EL (cell line): ENCODE measurements at places on chromosomes 3 and 15.

- DNase-seq = no peak
Observed at GRCh38 chr3:193910310-193910709, 225.6 kb upstream of the HES1 start.

DNA sequence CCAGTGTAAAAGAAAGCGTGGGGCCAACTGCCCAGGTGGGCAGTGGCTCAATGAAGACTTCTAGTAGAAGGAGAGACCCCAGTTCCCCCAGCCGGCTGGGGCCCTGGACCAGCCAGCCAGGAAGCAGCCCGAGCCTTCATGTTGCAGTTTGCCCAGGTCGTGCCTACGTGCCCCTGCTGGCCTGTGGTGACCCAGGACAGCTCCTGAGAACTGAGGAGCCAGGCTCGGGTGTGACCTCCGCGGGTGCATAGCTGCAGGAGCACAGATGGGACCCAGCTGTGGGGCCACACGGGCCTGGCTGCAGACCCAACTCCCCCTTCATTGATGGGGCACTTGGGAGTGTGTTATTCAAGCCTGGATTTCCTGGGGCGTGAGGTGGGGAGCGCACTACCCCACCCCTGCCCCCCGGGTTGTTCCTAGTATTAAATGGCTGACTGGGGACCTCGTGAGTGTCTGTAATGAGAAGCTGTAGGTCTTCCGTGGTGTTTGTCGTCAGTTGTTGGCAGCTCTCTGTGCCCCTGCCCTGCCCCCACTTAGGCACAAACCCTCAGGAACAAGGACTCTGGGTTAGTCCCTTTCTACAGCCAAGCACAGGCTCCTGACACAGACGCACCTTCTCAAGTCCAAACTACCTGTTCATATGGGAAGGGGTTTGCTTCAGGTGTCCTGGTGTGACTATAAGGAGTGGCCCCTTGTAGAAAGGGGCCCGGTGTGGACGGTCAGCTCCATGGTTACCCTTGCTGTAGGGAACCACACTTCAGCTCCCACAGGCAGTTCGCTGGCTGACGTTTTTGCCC, 39.1 kb downstream of the IDH2 start:
- DNase-seq = no peak

DNA sequence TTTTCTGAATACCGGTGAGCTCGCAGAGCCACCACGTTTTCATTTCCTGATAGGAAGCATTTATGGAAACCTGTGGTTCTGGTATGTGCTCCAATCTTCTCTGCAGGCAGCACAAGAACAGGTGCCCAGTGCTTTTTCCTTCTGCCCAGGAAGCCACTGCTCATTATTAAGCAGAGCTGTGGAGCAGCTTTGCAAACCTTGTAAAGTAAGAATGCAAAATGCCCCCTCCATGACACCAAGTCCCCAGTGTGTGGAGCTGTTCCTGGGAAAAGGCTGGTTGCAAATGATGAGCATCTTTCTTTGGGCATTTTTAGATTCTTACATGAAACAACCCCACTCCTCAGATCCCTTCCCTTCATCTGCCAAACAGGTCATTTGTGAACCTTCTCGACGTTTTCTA, 65.7 kb upstream of the MRPL3 start:
- DNase-seq = no peak

DNA sequence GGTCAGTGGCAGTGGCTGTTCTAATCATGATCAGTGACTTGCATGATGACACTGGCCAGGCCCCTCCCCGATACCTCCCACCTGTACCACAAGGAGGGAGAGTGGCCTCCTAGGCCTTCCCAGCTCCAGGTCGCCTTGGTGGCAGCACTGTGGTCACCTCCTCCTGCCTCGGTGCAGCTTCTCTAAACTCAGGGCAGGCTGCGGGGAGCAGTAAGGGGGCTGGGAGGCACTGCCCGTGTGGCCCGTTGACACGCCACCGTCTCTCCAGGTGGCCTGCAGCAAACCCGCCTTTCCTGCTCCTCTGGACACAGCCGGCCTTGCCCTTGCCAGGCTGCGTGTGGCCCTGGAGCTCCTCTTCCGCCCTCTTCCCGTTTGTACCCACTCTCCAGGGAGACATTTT, 184.1 kb downstream of the XXYLT1 start:
- no peak for DNase-seq

DNA sequence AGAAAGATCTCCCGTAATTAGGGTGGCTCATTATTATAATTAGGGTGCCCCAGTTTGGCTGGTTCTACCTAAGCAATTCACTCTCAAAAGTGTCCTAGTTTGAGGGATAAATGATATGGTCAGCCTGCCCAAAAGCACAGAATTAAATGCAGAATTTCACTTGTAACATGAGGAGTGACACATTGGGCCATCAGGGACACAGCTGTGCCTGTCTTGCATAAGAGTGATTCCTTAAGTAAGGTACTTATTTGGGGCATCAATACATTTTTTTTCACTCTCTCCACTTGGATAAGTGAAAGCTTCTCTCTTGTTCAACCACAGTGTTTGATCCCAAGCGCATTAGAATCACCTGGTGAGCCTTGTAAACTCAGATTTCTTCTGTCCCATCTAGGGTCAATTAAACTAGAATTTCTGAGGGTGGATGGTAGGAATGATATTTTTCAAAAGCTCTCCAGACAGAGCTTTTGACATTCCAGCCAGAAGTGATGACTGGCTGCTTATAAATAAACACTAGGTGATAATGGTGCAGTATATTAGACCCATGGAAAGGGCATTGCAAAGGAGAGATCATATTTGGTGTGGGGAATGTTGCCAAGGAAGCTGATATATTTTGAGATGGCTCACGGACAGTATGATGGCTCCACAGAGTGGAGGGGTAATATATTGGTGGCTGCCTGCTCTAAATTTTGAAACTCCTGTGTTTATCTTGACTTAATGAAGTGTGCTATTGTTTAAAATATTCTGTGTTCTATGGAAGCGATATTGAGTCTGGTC, 458.1 kb upstream of the RASGRP1 start:
- no peak for DNase-seq

DNA sequence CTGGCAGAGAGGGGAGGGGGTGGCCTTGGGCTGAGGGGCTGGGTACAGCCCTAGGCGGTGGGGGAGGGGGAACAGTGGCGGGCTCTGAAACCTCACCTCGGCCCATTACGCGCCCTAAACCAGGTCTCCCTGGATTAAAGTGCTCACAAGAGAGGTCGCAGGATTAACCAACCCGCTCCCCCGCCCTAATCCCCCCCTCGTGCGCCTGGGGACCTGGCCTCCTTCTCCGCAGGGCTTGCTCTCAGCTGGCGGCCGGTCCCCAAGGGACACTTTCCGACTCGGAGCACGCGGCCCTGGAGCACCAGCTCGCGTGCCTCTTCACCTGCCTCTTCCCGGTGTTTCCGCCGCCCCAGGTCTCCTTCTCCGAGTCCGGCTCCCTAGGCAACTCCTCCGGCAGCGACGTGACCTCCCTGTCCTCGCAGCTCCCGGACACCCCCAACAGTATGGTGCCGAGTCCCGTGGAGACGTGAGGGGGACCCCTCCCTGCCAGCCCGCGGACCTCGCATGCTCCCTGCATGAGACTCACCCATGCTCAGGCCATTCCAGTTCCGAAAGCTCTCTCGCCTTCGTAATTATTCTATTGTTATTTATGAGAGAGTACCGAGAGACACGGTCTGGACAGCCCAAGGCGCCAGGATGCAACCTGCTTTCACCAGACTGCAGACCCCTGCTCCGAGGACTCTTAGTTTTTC, 4.9 kb downstream of the ISL2 start:
- no peak for DNase-seq

- no peak for DNase-seq
Observed at GRCh38 chr3:170044795-170045244, 7.0 kb downstream of the GPR160 start.

- peak; percentile 57 for DNase-seq
Observed at GRCh38 chr3:107992976-107993684, 97.7 kb downstream of the CD47 start.

- peak; percentile 40 for DNase-seq
Observed at GRCh38 chr3:100637197-100637631, 27.8 kb downstream of the ADGRG7 start.

GRCh38 chr15:90691369-90691768, 25.8 kb upstream of the BLM start:
- no peak for DNase-seq

DNA sequence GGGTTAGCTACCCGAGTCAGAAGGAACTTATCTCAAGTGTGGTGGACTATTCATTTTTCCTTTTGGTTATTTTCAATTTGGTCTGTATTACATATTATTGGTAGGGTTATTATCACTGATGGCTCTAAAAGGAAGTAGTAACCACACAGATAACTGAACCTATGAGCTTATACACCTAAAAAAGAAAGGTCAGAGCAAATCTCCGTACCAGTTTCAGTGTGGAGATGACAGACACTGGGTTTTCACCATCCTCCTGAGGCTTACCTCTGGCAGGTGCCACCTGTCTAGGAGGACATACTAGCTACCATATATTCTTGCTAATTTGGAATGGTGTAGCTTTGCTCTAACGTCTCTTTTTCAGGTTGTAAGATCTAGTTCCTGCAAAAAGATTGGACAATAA, 10.2 kb downstream of the GAP43 start:
- DNase-seq = no peak

- no peak for DNase-seq
Observed at GRCh38 chr15:85825719-85826118, 31.0 kb upstream of the KLHL25 start.

DNA sequence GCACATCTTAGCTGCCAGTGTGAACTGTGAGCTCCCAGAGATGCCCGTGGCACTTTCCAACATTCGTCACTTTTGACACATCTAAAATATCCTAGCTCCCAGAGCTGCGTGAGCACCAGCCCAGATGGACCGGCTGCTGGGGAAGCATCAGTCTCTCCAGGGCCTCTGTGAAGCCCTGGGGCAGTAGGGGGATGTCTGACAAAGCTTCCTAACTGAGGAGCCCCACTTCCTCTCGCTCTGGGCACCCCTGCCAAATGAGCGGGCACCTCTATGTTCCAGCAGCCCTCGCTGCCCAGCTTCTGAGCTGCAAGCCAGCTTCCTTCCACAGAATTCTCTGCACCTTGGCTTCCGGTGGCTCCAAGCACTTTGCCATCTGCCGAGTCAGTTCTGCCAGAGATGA, 91.1 kb downstream of the LIPC start:
- no peak for DNase-seq

GRCh38 chr3:128107834-128108233, 15.8 kb downstream of the RUVBL1 start:
- no peak for DNase-seq

DNA sequence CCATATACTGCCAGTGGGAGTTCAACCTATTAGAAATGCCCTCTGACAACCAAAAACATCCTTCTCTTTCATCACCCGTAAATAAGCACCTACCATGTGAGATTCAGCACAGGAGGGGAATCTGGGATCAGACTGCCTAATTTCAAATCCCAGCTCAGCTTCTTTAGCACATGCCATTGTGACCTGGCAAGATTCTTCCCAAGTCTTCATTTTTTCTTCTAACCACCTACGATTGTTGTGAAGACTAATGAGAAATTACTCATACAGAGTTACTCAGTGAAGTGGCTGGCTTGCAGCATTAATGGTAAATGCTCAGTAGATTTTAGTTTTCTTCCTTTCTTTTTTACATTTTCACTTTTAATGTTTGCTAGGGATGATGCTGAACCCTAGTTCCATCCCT, 176.7 kb downstream of the PDZRN3 start:
- DNase-seq = no peak

DNA sequence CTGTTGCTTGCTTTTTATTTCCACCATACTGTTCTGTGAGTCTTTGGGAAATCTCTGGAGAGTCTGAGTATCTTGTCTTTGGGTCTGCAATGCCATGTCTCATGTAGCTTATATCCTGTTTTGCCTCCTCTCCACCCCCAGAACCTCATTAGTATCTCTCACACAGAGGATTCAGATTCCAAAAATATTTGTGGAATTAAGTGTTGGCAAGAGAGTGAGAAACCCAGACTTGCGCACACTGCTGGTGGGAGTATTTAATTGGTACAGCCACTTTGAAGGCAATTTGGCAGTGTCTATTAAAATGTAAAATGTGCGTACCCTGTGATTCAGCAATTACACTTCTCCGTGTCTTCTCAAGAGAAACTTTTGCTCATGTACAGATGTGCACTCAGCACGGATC, 68.6 kb downstream of the ZNF621 start:
- peak; percentile 6 for DNase-seq

DNA sequence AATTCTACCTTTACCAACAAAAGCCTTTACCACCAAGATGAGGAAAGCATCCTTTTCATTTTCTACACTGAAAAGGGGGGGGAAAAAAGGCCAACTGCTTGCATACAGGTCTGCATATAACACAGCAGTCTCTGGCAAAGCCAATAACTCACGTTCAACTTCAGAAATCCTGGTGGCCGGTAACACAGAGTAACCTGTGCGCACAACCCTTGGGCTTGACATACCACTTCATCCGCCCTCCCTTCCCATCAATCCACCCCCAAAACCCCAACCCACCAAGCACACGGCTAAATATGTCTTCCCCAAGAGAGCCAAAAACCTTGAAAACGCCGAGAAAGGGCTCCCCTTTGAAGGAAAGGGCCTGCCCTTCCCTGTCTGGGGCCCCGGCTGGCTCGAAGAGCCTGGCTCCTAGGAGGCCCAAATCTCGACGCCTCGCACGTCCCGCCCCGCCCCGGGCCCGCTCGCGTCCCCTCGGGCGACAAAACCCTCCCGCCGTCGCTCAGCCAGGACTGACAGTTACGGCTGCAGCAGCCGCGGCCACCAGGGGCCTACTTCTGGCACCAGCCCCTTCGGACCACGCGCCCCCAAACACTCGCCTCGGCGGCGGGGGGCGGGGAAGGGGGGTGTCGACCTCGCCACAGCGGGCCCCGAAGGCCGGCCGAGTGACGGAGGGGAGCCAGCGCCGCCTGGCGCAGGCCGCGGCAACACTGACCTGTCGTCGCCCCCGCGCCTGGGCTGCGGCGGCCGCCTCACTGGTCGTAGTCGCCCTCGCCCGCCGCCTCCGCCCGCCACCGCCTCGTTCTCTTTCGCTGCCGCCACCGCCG, 835 bp downstream of the UBE3A start:
- peak; percentile 54 for DNase-seq

DNA sequence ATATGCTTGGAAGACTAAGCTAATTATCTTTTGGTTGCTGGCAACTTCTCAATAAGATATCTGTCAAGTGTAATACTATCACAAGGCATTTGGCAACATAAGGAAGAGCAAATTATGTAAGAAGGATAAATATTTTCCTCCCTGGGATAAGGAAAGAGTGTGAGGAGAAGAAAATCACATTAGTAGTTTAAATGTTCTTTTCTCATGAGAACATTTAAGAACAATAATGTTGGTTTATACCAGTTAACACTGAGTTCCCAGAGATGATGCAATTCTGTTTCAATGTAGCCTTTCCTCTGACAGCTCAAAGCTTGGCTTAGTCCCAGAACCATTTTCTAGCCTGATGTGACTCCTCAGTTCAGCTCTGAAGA, 66.1 kb upstream of the NPHP3 start:
- DNase-seq = peak; percentile 79

DNA sequence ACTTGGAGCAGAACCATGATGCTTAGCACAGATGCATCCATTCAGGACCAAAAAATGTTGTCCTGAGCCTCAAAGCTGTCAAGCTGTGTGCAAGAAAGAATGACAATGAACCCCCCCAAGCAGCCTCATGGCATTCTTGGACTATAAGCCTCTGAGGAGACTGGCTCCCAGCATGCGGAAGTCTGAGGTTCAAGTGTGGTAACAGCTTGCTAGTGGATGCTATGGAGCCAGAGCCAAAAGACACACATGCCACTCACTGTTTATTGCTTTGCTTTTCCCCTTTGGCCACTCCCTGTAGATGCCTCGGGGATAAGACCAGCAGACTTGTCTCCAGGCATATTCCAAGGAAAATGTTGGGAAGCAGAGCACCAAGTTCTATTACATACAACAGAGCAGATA, 38.2 kb upstream of the SNRK start:
- DNase-seq = peak; percentile 10
